Stimulated activated naive CD4-positive, alpha-beta T cell (primary cell): ENCODE measurements at places on chromosomes 7 and 10.

DNA sequence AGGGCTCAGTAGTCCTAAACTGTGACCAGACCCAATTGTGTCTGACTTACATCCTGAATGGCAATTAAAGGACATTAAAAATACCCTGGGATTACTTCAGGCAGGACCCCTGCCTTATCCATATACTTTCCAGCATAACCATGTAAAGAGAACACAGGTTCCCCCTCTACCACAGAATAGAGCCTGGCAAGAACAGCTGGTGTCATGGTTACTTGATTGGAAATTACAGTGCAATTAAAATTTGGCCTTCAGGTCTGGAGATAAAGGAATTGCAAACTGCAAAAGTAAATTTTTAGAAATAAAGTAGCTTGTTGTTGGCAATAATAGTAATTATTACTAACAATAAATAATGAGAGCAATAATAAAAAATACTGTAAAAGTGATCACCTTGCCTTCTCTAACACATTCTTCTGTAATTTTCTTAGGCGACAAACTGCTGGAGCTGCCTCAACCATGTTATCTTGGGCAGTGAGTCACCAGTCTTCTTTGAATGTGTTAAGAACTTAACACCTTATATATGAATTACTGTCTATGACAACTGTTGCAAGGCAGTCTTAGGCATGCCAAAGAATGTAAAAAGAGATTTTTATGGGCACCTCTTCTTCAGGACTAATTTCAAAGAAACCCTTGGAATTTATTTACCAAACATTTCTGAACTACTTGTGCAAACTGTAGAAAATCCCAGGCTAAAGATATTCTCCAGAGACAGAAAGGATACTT lies 53.7 kb downstream of the HIBADH start:
- no peak for DNase-seq

- no peak for DNase-seq
Observed at GRCh38 chr10:77422491-77423338, 214.9 kb downstream of the KCNMA1 start.

DNA sequence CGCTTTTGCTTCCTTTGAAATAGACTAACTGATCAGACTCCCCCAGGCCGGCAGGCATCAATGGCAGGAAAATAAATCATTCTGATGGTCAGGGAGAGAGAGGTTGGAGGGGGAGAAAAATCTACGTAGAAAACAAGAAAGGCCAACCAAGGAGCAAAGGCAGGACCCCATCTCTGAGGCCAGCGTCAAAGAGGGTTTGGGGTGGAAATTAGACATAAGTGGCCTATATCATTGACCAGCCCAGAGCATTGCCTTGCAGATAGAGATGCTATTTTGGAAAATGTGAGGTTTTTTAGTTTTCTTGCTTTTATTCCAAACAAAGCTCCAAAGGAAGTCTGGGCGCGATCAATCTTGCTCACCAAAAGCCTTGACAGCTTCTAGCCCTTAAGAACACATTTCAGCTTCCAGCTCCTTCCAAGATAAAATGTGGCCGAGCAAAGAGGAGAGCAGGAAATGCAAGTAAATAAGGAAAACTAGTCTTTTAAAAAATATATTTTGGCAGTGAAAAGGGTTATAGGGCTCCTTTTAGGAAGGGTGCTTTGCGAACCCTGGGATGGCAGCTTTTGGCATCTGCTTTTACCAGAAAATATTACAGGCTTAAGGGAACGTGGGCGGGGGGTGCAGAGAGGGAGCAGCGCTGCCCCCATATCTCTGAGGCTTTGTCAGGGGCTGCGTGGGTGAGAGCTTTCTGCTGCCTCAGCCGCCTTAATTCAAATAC lies 2.0 kb upstream of the HOXA2 start:
- no peak for DNase-seq

- no peak for DNase-seq
Observed at GRCh38 chr7:157466867-157467261, 130.1 kb downstream of the DNAJB6 start.

- peak; percentile 23 for DNase-seq
Observed at GRCh38 chr7:139776486-139777132, 1.2 kb downstream of the HIPK2 start.

DNA sequence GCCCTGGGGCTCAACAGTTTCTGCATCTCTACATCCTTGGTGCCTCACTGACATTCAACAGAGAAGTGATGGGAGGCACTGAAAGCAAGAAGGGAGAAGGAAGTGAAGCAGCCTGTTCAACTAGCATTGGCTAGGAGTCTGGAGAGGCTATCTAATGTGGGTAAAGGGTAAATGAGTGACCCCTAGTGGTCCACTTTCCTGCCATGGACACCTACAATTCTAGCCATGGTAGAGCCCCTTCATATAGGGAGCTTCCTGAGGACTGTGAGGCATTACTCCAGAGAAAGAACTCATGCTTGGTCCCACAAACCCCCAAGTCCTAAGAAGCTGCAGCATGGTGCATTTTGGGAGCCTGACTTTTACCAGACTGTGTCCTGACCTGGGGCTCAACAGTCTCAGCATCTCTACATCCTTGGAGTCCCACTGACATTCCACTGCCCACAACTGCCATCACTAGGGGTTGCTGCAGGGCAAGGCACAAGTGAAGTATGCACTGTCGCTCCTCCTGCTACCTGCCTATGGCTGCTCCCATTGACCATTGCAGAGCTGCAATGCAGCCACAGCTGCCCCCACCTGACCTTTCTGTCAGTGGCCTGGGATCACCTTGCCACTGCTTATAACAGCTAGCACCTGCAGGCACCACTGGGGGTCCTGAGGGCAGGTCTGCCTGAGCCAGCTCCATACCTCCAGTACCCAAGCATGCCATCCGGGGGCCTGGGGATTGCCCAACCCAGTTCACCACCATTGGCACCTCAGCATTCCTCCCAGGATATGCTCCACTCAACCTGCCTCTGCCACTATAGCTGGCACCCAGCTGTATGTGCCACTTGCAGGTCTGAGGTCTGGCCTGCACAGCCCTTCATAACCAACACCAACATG lies 44.1 kb upstream of the CDK6 start:
- no peak for DNase-seq

- DNase-seq: no peak
Observed at GRCh38 chr7:149761307-149761706, 12.1 kb downstream of the ZNF467 start.

- no peak for DNase-seq
Observed at GRCh38 chr7:1914743-1915142, 244.7 kb downstream of the ELFN1 start.

- DNase-seq: no peak
Observed at GRCh38 chr10:65818990-65819389, 1106.8 kb upstream of the LRRTM3 start.

DNA sequence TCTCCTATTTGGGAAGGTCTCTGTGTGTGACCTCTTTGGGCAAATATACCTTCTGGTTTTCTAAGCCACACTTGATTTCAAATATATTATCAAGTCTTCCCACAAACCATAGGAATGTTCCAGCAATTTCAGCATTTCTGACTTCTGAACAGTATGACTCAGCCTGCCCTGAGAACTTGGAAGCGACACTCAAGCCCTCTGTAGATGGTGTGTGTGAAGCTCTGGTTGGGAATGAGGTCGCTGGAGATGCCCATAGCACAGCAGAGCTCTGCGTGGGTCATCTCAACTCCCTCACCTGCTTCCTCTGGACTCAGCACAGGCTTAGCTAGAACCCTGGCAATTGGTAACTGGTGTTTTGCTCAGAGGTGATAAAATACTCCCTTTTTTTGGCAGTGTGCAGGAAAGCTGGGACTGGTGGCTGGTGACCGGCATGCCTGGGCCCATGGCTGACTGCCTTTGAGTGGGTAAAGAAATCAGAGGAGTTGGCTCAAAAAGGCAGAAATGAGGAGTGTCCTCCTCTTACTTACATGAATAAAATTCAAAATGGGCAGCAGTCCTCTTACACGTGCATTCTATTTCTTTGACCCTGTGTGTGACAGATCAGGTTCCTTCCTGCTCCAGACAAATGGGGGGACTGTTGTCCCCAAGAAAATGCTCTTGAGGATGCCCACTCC lies 87.5 kb upstream of the NRP1 start:
- no peak for DNase-seq

- DNase-seq: no peak
Observed at GRCh38 chr10:71801361-71801760, 28.0 kb upstream of the VSIR start.

DNA sequence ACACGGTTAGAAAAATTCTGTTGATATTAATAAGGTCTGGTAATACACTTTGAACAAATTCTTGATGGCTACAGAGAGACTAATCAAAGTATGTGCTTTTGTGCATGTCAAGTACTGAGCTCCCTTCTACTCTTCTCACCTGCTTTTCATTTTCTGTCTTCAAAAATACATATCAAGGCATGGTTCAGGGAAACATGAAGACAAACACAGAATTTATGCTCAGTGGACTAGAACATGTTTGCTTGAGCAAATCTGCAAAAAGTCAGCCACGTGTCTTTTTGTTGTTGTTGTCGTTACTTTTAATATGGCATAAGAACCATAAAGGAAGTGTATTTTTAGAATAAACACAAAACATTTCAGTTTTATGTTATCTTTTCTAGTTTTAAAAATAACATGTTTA lies 21.9 kb downstream of the CDK13 start:
- no peak for DNase-seq

- DNase-seq: no peak
Observed at GRCh38 chr10:73969224-73969841, 28.6 kb upstream of the VCL start.

DNA sequence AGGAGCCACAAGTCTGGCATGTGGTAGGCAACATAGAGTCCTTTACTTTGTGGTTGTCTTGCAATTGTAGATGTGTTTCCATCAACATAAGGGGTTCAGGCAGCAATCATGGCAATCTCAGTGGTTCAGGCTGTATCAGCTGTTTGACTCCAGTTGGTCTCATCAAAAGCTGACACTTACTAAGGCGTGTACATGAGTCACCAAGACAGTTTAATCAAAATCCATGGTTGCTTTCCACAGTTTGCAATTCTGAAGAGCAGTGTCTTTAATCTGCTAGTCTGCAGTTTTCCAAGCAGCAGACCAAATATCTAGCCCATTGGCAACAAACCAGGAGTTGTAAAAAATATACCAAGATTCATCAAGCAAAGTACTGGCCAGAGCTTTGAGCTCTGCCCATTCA lies 210.2 kb downstream of the MDFIC start:
- no peak for DNase-seq

DNA sequence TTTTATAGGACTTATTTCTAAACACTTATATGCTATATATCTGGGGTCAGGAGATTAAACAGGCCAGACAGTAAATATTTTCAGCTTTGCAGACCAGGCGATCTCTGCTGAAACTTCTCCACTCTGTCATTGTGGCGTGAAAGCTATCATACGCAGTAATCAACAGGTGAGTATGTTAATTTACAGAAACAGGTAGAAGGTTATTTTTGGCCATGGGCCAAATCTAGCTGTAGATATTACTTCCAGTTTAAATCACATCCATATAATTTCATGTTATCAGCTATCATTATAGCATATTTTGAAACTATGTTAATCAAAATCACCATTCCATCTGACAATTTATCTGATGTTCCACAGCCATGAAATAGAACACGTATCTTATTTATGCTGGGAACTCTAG lies 67.8 kb downstream of the GPR37 start:
- DNase-seq: no peak

- no peak for DNase-seq
Observed at GRCh38 chr10:127346604-127347003, 150.2 kb upstream of the INSYN2A start.

- DNase-seq: no peak
Observed at GRCh38 chr10:94199565-94199964, 163.2 kb downstream of the NOC3L start.

DNA sequence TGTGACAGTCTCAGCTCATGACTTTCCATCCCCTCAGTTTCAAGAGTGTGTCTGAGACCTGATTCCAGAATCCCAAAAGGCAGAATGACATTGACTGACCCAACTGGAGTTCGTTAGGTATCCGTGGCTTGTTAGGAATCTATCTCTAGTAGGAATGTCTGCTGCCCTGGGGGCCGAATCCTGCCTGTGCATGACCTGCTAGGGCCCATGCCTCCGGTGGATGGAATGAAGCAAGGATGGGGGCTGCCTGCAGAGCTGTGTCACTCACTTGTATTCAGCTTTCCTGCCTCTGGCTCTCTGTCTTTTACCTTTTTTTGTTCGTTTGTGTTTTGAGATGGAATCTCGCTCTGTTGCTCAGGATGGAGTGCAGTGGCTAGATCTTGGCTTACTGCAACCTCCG lies 129.5 kb downstream of the SDK1 start:
- no peak for DNase-seq

- DNase-seq: no peak
Observed at GRCh38 chr10:22427890-22428571, 82.7 kb downstream of the SPAG6 start.

- no peak for DNase-seq
Observed at GRCh38 chr10:92757066-92757710, 67.4 kb downstream of the HHEX start.

GRCh38 chr7:132402751-132403245 lies 173.5 kb downstream of the PLXNA4 start:
- no peak for DNase-seq

- no peak for DNase-seq
Observed at GRCh38 chr10:80281292-80281691, 8.2 kb downstream of the MAT1A start.

DNA sequence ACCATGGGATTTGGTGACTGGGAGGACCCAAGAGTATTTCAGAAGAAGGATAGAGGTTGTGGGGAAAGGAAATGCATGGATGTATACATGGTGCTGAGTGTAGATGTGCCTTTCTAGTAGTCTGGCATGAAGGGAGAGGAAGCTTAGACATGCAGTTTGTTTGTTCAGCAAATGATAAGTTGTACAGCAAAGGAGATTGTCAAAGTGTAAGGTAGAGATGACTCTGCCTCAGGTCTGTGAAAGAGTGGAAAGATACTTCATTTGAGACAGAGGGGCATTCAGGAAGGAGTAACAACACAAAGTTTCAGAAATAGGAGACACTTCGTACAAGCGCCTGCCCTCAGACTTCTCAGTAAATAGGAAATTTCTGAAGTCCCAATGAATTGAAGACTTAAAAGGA lies 152.3 kb downstream of the CELF2 start:
- DNase-seq: no peak

GRCh38 chr10:17605936-17606335 lies 11.2 kb downstream of the HACD1 start:
- DNase-seq: no peak

- DNase-seq: no peak
Observed at GRCh38 chr7:18702071-18702829, 206.7 kb downstream of the HDAC9 start.

- DNase-seq: no peak
Observed at GRCh38 chr10:131724169-131724545, 176.7 kb upstream of the PPP2R2D start.

- DNase-seq: no peak
Observed at GRCh38 chr10:91856637-91857036, 52.6 kb downstream of the FGFBP3 start.
